Activated CD8-positive, alpha-beta memory T cell treated with anti-CD3 and anti-CD28 coated beads, Interleukin-2, amount 10 ng/mL, durations not matched to agents 7 days and 5 days (primary cell): ENCODE measurements at places on chromosomes 7 and 10.

DNA sequence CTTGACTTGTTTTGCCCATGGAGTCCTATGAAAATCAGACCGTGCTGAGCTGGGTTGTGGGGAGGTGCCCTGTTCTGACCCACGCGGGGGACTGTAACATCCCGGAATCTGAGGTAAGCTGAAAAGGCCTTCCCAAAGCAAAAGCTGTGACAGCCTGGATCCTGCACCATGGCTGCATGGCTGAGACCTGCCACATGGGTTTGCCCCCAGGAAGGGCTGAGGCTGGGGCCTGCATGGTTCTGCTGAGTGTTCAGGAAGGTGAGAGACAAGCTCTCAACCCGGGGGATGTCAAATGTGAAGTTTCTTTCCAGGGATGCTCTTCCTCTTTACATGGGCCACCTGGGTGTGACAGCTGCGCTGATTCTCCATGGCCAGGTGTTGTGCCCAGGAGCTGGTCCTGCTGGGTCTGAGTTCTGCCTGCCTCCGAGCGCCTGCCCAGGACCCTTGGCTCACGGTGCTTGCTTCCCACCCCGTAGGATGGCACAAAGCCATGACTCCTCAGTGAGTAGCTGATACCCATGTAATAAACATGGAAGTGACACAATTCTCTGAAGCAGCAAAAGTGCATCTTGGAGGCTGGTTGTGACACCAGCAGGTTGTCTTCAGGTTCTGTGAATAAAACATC, 58.3 kb downstream of the VIPR2 start:
- DNase-seq, result no peak

DNA sequence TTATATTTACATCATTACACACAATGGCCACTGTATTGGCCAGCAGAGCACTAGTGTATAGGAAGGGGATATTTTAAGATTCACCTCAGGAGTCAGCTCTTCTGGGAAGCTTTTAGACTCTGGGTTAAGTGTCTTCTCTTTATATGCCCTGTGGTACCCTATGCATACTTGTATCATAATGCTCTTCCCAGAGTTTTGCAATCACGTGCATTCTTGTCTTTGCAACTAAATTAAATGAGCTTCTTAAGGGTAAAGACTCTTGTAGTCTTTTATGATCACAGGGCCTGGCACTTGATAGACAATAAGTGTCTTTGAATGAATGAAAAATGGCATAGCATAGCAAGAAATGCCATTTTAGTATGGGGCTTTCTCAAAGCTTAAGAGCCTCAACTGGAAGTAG, 35.4 kb upstream of the ARMS2 start:
- no peak for DNase-seq

- no peak for DNase-seq
Observed at GRCh38 chr10:119409906-119410305, 132.6 kb downstream of the RGS10 start.

GRCh38 chr7:95859429-95859828, 87.1 kb downstream of the DYNC1I1 start:
- DNase-seq, result no peak

DNA sequence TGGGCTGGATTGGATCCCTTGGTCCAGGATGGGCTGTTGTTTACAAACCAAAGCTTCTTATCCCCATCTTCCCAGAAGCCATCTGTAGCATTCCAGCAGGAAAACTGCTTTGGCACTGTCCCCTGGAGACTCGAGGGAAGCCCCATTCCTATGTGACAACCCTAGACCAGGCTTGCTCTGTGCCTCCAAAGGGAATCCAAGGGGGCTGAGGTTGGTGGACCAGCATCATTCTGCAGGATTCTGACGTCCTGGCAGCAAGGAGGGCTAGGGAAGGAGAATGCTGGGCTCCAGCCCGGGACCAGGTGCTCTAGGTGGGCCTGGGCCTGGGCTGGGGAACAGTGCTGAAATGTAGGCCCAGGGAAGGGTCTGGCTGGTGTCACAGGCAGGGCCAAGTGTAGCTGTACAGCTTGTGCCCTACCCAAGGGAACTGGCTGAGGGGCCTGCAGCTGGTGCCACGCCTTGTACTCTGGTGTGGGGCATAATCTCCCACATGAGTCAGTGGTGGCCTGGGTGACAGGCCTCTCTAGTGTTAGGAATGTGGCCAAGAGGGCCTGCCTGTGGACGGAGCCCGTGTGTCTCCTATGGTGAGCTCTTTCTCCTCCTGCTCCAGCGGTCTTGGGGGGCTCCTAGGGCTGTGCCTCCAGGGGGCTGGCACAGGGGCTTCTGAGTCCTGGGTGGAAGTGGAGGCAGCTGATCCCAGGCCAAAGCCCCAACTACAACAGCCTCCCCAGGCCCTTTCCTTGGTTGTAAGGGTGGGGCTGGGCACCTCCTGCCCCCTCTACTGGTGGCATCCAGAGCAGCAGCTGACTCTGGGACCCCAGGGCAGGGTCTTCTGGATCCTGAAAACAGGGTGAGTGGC, 25.2 kb downstream of the TRIM8 start:
- DNase-seq, result no peak

GRCh38 chr7:154795437-154795836, 207.5 kb downstream of the PAXIP1 start:
- no peak for DNase-seq

- no peak for DNase-seq
Observed at GRCh38 chr7:64878684-64879083, 24.4 kb upstream of the ZNF273 start.

DNA sequence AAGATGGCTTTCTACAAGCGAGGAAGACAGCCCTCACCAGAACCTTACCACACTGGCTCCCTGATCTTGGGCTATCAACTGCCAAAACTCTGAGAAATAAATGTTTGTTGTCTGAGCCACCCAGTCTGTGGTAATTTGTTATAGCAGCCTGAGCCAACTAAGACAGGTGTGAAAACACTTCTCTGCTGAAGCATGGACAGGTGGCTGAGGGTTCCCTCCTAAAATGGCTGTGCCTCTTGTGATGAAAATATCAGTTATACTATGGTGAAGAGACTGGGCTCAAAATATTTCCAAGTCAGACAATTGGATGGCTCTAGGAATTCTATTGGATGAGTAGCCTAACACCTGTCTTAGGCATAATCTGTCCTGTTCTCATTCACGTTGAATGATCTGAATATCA, 78.1 kb downstream of the CDK1 start:
- DNase-seq, result no peak

DNA sequence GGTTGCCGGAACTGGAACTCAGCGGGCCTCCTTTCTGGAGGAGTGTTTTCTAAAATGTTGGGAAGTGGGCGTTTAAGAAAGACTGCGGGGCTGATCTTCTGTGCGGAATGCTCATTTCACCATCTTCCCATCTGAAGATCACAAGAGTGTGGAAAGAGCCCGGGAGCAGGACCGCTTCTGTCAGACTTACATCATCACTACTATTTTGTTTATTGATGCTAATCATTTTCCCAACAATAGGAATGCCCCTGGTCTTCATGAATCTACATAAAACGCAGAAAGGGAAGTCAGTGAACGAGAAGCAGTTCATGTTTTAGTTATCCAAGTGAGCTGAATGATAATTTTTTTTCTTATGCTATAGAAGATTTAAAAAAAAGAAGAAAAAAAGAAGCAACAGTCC, 447.8 kb upstream of the MKI67 start:
- DNase-seq, result no peak

GRCh38 chr10:107918171-107918570, 753.7 kb upstream of the SORCS1 start:
- no peak for DNase-seq

DNA sequence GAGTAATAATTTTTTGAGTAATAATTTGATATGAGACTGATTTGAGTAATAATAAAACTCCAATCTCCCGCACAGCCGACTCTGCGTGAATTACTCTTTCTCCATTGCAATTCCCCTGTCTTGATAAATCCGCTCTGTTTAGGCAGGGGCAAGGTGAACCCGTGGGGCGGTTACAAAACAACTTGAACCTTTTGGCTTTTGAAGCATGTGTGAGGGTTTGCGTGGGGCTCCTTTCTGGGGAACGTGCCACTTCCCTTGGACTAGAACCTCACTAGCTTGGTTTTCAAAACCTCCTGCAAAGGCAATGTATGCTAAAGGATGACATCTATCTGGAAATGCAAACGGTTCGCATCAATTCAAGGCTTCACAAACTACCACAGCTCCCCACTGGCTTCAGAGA, 1.5 kb downstream of the CRPPA start:
- DNase-seq, result no peak

GRCh38 chr7:102914585-102914984, 1.8 kb downstream of the LRRC17 start:
- DNase-seq, result no peak

- no peak for DNase-seq
Observed at GRCh38 chr7:30918676-30919075, 7.0 kb downstream of the AQP1 start.

GRCh38 chr10:8392216-8392615, 337.7 kb downstream of the GATA3 start:
- no peak for DNase-seq

GRCh38 chr10:101878869-101879268, 35.3 kb upstream of the KCNIP2 start:
- no peak for DNase-seq

GRCh38 chr10:100325158-100325557, 4.9 kb downstream of the PKD2L1 start:
- DNase-seq, result no peak

DNA sequence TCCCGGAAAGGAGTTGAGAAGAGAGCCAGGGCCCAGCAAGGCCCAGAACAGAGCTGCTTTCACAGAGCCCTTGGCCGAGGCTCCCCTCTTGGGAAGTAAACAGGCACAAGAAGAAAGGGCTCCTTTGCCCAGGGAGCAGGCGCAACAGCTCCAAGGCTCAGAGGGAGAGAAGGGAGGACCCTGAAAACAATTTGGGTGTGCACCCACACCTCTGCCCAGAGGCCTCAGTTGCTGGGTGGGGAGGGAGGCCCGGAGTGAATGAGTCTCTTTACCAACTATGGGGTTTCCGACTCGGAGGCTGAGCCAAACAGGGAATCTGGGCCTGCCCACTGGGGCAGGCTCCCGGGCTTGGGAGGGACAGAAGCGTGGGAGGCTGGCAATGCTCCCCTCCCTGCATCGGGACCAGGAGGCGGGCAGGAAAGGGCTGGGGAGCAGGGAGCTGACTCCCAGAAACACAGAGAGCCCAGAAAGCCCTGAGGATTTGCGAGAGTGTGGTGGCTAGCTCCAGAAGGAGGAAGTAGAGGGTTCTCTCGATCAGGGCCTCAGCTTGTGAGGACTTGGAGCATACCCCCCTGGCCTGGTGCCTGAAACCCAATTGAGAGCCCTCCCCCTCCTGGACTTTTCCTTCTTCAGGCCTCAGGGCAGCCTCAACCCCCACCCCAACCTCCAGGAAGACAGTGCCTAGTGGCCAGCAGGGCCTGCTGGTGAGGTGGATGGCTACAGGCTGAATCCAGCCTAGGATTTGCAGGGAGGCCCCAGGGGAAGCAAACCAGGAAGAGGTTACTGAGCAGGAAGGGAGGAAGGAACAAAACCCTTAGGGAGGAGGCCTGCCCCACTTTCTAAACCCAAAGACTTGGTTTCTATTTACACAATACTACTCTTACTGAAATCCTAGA, 6.2 kb downstream of the C10orf105 start:
- peak; percentile 63 for DNase-seq

- peak; percentile 90 for DNase-seq
Observed at GRCh38 chr7:7944619-7945282, 23.8 kb upstream of the GLCCI1 start.

GRCh38 chr10:43012578-43012977, 64.3 kb upstream of the RET start:
- no peak for DNase-seq

- DNase-seq, result no peak
Observed at GRCh38 chr7:76037310-76037709, 10.5 kb downstream of the STYXL1 start.

- peak; percentile 90 for DNase-seq
Observed at GRCh38 chr10:49177391-49178355, 10.5 kb downstream of the TMEM273 start.

DNA sequence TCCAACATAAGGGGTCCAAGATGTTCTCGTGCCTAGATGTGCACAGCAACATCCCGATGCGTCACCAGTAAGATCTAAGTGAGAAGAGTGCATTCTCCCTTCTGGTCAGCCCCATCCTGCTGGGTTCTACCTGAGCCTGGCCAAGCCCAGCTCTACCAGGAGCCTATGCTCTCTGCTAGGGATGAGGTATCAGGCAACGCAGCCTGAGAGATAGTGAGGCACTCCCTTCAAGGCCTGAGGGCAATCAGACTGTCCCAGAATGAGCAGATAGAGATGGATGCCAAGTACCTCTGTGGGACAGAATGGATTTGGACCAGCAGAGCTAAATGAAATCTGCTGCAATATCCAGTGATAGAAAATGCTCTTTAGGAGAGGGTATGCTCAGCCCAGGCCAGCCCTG, 26.7 kb downstream of the DDC start:
- no peak for DNase-seq

DNA sequence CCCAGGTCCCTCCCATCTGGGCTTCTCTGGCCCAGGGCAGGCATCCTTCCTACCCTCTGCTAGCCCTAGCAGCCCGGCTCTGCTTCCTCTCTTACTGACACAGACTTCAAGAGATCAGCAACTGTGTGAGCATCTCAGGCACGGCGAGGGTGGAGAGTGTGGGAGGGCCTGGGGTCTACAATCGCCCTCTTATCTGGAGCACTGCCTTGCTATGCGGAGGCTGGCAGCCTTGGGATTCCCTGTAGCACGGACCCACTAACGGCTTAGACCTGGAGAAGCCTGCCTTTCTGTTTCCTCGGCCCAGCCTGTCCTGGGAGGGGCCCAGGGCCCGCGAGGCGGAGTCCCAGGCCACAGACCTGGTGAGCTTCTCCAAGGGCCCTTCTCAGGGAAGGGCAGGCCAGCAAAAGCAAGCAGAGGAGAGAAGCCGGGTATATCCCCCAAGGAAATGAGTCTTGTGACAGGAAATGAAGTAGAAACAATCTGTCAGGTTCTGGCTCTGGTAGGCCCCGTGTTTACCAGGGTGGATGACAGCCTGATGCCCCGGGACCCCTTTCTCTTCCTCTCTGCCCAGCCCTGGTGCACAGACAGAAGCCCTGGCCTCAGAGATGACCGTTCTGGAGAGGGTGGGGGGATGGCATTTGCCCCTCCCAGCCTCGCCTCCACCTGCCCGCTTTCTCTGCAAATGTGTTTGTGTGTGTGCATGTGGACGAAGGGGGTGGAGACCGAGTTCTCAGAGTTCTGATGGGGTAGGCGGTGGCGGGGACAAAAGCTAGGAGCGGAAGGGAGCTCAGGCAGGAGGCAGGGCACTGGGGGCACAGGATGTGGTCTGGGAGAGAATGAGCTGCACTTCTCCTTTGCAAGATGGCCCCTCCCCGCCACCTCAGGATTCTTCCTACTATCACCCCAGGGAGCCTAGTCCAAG, 2.5 kb downstream of the LRCH4 start:
- DNase-seq, result peak; percentile 92
